ENCODE measurements at places on chromosomes 4 and X. TPM values are rescaled to one million over a fixed set of nuclear protein-coding genes. Genes with fewer than 3 reads are reported as not detected.
A peak's percentile ranks its signal among the peaks of the same experiment; 100 is the strongest.

- peak; percentile 59 for DNase-seq
Observed at GRCh38 chrX:24371391-24371972, 11.0 kb downstream of the SUPT20HL1 start.

DNA sequence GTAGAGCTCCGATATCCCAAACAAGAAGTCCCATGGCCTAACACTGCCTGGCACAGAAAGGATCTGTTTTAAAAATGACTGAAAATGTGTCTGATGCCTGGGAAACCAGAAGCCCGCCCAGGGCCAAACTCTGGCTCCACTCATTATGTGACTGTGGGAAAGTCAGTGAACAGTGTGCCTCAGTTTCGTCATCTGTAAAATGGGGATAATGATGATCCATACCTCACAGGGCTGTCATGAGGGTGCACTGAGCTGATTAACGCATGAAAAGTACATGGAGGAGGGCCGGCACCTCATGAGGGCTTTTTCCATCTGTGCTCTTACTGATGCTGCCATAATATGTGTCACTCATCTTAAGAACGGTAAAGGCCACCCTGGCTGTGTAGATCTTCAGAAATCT, 5.1 kb downstream of the SLC2A9 start:
- DNase-seq, result no peak

The ALAS2 gene
- polyA plus RNA-seq, result 8.1 TPM

The GLRB gene
- 16.5 TPM for polyA plus RNA-seq

Data from left kidney (tissue), 8 donors.